ENCODE measurements at places on chromosomes 11 and 22.

GRCh38 chr11:111531687-111532364 lies 8.7 kb upstream of the LAYN start:
- no peak for DNase-seq

- no peak for DNase-seq
Measured at GRCh38 chr11:20117291-20117690, 43.0 kb downstream of the DBX1 start.

- DNase-seq: peak; percentile 64
Measured at GRCh38 chr11:134014511-134014910, 54.4 kb upstream of the JAM3 start.

DNA sequence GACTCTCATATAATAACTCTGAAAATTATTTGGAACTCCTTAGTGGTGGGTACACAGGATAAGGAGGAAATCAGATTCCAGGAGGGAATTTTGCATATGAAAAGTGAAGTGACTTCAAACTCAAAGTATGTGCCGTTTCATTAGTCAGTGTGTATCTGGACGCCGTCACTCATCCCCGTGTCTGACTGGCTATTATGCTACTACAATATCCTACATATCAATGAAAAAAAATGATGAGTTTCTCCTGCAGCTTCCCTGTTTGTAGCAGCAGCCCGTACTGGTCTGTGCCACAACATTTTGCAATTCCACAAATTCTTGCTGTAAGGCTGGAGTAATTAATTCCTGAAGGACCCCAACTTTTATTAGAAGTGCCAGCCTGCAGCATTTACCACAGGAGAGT lies 16.5 kb downstream of the WT1 start:
- DNase-seq: no peak

- DNase-seq: no peak
Measured at GRCh38 chr11:130145975-130146776, 13.4 kb upstream of the ST14 start.

DNA sequence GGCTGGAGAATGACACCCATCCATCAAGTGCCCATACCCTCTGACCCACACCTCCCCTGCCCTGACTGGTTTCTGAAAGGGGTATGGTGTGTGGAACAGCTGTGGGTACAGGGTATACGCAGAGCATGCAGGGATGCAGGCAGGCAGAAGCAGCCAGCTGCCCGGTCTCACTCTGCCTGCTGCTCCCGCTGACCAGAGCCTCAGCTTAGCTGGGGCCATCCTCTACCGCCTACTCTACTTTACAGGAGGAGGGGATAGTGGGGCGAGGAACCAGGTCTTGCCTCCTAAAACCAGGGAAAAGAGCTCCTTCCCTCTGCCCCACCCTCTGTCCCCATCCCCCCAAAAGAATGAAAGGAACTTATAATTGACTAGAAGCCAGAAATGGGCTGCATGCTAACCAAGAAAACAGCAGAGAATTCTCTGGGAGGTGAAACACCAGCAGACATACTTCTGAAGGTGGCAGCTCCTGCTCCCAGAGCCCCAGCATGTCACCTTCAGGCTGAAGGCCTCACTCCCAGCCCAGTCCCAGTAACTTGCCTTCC lies 13.0 kb upstream of the CHRM4 start:
- no peak for DNase-seq

- DNase-seq: no peak
Measured at GRCh38 chr11:100941033-100941432, 188.6 kb downstream of the PGR start.

DNA sequence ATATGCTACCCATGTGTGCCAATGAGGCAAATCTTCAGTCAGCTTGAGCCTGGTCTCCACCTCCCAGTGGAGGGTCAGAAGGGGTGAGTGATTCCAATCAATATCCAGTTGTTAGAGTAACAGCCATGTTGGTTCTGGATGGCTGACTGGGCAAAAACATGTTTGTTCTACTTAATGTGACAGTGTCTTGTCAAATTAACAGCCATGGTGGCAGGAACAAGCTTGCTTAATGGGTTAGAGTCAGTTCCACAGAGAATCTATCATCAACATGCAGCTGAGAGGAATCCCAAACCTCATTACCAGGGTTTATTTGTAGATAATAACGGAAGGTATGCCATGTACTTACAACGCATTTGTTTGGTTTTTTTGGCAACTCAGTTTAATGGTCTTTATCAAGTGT lies 133.2 kb downstream of the SLC17A6 start:
- no peak for DNase-seq

GRCh38 chr22:47369431-47370015 lies 607.1 kb downstream of the TBC1D22A start:
- DNase-seq: no peak

Measured in SHP77 (cell line).